ENCODE measurements at places on chromosomes 7 and 10.

GRCh38 chr10:107931808-107932207 is 767.3 kb upstream of the SORCS1 start:
- DNase-seq: no peak

GRCh38 chr7:139727151-139727705 is 50.6 kb downstream of the HIPK2 start:
- DNase-seq: no peak

- peak; percentile 72 for DNase-seq
These were observed 45.9 kb upstream of the KCNIP2 start for GRCh38 chr10:101889256-101890210.

- DNase-seq: no peak
These were observed 86.0 kb downstream of the SPDYE5 start for GRCh38 chr7:75578081-75578480.

DNA sequence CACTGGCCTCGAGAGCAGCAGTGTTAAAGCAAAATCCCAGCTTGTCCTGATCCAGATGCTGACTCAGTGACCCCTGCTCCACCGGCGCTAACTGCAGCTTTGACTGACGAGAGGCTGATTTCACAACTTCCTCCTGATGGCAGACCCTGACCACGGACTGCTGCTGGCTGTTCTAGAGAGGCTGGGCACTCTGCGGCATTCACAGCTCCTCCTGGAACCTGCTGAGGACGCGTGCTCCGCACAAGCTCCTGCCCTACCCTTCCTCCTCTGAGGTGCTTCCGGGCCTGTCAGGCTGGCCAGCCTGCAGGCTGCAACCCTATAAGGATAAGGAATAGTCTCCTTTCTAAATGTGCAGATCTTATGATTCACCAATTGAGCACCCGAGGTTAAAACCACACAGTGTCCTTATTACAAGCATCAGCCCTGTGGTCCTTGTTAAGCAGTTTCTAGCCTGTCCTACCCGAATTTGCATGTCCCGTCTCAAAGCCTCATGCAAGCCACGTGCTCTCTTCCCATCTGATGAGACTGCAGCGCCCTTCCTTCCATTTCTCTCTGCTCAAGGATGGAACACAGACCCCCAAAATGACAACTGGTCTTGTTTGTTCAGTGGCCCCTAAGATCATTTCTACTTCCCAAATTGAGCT is 35.5 kb upstream of the NCAPG2 start:
- no peak for DNase-seq

- peak; percentile 13 for DNase-seq
These were observed 17.2 kb upstream of the GIMAP8 start for GRCh38 chr7:150432915-150433892.

- no peak for DNase-seq
These were observed 10.4 kb downstream of the ABLIM1 start for GRCh38 chr10:114647545-114648138.

DNA sequence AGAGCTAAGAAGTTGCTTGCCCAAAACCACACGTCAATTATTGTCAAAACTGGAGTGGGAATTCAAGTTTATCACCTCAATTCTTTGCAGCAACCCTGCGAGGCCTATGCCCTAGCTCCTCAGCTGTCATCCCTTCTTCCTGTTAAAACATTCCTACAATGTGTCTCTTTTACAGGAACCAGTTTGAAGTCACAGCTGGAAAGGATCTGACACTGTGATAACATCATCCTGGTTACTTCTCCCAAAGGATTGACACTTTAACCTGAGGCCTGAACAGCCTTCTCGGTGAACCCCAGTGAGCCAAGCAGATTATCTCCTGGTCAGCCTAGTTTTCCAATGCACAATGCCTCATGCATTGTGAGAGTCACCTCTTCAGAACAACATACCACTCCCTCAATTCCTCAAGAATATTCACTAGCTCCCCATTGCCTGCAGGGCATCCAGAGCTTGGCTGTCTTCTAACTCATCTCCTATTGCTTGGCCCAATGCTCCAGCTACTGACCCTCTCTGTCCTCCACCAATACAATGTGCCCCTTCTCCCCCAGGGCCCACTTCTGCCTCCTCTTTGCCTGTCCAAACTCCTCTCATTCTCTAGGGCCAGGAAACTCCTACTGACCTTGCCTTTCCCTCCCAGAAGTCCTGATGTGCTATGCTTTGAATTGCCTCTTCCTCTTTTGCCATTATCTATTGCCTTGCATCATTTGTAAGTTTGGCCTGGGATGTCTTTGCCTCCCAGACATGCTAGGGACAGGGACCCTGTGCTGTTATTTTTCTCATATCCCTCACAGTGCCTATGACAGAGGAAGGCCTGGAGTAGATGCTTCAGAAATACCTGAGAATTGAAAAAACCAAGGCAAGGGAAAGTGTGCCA is 10.4 kb upstream of the DLG5 start:
- DNase-seq: no peak

GRCh38 chr10:124997771-124998623 is 56.1 kb downstream of the ZRANB1 start:
- no peak for DNase-seq

GRCh38 chr7:131072505-131073091 is 255.1 kb upstream of the MKLN1 start:
- no peak for DNase-seq

GRCh38 chr7:103388469-103389140 is 41.2 kb downstream of the PSMC2 start:
- no peak for DNase-seq

- no peak for DNase-seq
These were observed 451.5 kb downstream of the SORCS1 start for GRCh38 chr10:106712988-106713387.

DNA sequence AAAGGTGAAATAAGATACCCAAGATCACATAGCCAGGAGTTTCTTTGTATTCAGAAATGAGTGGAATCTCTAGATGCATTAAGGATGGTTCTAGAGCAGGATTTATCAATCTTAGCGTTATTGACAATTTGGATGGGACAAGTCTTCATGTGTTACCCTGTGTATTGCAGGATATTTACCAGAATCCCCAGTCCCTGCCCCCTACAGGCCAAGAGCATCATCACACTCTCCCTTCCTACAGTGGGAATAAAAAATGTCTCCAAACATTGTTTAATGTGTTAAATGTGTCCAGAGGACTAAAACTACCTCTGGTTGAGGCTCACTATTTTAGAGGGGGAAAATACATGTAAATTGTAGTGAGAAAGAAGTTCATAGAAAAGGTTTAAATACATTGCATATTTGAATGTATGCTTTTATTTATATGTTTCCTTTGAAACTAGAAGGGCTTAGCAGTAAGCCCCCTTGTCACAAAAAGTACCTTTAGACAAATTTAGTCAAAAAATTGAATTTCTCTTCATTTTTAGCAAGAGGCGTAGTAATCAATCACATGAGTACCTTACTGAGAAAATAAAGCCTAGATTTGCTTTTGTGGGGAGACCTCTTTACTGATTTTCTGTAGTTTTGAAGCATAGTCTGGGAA is 141.2 kb downstream of the MLLT10 start:
- DNase-seq: peak; percentile 38

DNA sequence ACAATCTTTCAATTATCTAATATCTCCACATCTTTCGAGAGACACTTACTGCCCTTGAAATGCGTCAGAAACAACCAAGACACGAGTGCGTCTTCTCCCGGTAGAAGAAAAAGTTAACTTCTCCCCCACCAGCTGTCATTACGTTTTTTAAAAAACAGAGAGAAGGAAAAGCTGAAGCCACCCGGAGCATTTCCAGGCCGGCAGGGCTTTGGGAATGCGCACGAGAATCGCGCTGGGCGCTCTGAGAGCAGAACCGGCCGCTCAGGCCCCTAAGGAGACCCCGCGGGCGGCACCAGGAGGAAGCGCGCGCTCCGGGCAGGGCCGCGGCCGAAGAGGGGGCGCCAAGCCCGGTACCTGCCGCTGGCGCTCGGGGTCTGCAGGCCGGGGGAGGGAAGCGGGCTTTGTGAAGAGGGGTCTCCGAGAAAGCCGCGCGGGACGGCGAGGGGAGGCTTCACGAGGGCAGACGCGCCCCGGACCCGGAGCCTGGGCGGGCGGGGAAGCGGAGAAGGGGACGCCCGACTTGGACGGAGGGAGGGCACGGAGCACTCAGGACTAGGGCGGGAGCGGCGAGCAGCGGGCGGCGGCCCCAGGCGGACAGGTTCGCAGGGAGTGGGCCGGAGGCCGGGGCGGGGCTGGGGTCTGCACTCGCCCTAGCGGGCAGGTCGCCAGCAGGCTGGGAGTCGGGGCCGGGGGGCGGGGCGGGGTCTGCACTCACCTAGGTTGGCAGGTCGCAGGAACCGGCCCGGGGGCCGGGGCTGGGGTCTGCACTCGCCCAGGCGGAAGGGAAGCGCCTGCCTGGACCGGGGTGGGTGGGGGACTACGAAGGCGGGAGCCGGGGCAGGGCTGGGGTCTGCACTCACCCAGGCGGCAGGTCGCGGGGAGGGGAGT is 932 bp downstream of the ESYT2 start:
- DNase-seq: no peak

DNA sequence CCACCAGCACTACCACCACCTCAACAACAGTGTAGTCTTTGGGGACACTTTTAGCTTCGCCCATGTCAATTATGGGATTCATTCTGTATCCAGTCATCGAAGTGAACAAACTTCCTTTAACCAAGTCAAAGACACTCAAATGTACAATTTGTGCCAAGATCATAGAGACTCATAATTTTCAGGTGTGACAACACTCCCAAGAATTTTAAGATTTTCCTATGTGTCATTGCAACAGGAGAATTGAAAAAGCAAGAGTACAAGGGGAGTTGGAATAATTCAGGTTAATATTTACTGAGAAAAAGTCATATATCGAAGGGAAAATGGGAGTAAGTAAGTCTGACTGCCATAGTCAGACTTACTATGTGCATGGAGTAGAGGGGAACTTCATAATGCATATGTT is 26.2 kb downstream of the PON1 start:
- DNase-seq: no peak

DNA sequence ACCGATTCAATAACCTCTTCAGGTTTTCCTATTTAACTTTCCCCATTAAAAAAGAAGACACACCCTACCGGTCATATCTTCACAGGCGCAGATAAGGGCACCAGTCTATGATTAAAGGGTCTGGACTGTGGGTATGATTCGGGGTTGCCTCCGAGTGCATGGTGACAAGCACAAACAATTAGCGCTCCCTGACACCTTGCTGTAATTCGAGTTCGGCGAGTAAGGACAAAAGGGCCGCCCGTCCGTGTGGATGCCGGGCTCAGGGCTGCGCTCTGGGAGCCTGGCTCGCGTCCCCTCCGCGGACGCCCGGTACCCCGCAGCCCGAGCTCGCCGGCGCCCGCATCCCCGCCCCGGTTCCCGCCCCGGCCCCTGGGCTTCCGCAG is 111.9 kb upstream of the RHEB start:
- DNase-seq: peak; percentile 35

- DNase-seq: no peak
These were observed 3.4 kb downstream of the HMX3 start for GRCh38 chr10:123139165-123139520.

DNA sequence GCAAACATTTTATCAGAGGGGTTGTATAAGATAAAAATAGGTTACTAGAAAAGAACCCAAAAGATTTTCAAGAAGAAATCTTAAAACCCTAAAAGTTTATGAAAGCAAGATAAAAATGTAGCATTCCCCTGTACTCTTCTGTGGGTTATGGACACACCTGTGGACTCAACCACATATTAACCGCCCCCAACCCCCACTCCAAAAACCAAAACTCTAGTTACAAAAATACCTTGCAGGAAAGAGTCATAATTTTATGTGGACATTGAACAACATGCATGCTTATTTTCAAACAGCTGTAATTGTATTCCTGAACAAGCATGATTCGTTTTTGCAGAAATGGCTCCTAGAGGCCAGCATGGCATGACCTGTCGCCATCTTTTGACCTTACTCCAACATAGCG is 466.9 kb downstream of the PHTF2 start:
- no peak for DNase-seq

- DNase-seq: no peak
These were observed 27.9 kb downstream of the C7orf25 start for GRCh38 chr7:42883950-42884349.

DNA sequence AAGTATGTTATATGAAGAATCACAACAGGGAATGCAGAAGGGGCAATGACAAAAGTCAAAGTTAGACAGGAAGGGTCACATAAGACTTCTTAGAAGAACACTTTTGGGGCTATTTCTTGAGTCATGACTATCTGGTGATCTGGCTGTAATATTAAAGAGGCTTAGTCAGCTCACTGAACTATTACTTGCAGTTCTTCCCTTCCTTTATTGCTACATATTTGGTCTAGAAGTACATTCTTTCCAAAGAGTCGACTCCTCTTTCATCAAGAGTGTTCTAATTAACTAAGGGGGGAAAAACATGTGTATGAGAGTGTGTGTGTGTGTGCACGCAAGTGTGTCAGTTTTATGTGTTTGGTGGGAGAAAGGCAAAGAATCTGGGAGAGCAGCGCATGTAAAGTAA is 247.3 kb upstream of the LRRTM3 start:
- DNase-seq: no peak

DNA sequence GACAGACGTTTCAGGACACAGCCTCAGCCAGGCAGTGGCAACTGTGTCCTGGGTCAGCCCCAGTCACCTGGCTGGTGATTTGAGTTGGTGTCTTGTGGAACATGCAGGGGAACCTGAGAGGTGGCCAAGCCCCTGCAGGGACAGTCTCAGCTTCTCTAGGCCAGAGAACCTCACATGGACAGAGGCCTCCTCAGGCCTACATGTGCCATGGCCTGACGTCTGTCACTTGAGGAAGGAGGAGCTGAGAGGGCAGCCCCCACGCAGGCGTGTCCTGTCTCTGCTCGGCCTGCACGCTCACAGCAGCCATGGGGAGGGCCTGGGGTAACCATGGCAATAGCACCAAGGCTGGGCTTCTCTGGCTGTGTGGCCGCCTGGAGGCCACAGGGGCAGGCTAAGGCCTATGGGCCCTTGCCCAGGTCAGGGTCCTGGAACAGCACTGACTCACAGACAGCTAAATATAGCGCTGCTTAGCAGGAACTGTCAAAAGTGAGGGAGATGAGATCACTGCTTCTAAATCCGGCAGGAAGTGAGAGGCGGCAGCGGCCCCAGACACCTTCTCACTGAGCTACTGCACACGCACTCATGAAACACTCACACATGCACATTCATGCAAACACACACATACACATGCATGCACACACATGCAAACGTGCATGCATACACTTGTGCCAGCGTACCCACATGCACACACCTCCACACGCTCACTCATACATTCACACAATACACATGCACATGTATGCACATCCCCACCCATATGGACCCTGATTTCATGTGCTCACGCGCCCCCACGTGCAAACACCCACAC is 57.0 kb downstream of the YKT6 start:
- DNase-seq: peak; percentile 90

- no peak for DNase-seq
These were observed 1.6 kb downstream of the HTR7 start for GRCh38 chr10:90856261-90856660.
